Activated CD4-positive, alpha-beta T cell treated with anti-CD3 and anti-CD28 coated beads for 36 hours (primary cell): ENCODE measurements at places on chromosomes 12 and 14.

GRCh38 chr14:92951912-92952471 is 29.0 kb downstream of the CHGA start:
- peak; percentile 89 for DNase-seq
- H3K27ac ChIP-seq = no peak overlapping the region
- no peak overlapping the region for H3K4me3 ChIP-seq
- H3K4me1 ChIP-seq = peaks cover 5% of the 10 kb centered on the region
- H3K36me3 ChIP-seq = no peaks in the 10 kb centered on the region

GRCh38 chr14:91235841-91236240 is 8.7 kb downstream of the GPR68 start:
- H3K4me3 ChIP-seq = no peak overlapping the region
- no peaks in the 10 kb centered on the region for H3K27me3 ChIP-seq
- H3K27ac ChIP-seq = no peak overlapping the region
- DNase-seq = no peak
- H3K36me3 ChIP-seq = peaks cover 46% of the 10 kb centered on the region
- H3K4me1 ChIP-seq = peaks cover 67% of the 10 kb centered on the region

- no peak for DNase-seq
- no peak overlapping the region for H3K27ac ChIP-seq
- no peak overlapping the region for H3K4me3 ChIP-seq
- peaks cover 32% of the 10 kb centered on the region for H3K4me1 ChIP-seq
- H3K27me3 ChIP-seq = no peaks in the 10 kb centered on the region
These were observed 4.6 kb upstream of the ATN1 start for GRCh38 chr12:6923003-6923732.

GRCh38 chr14:104178279-104178678 is 39.9 kb downstream of the KIF26A start:
- no peaks in the 10 kb centered on the region for H3K36me3 ChIP-seq
- H3K4me1 ChIP-seq = no peaks in the 10 kb centered on the region
- H3K27me3 ChIP-seq = no peaks in the 10 kb centered on the region
- no peak overlapping the region for H3K27ac ChIP-seq
- no peak for DNase-seq

DNA sequence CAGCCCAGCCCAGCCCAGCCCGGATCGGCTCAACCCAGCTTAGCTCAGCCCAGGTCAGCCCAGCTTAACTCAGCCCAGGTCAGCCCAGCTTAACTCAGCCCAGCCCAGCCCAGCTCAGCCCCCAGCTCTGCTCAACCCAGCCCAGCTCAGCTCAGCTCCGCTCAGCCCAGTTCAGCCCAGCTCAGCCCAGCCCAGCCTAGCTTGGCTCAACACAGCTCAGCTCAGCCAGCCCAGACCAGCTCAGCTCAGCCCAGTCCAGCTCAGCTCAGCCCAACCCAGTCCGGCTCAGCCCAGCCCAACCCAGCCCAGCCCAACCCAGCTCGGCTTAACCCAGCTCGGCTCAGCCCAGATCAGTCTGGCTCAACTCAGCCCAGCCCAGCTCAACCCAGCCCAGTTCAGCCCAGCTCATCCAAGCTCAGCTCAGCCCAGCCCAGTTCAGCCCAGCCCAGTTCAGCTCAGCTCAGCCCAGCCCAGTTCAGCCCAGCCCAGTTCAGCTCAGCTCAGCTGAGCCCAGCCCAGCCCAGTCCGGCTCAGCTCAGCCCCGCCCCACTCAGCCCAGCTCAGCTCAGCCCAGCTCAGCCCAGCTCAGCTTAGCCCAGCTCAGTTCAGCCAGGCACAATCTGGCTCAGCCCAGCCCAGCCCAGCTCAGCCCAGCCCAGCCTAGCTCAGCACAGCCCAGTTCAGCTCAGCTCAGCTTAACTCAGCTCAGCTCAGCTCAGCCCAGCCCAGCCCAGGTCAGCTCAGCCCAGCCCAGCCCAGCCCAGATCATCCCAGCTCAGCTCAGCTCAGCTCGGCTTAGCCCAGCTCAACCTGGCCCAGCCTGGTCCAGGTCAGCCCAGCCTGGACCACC is 331.7 kb downstream of the TMEM121 start:
- no peaks in the 10 kb centered on the region for H3K36me3 ChIP-seq
- H3K27ac ChIP-seq = no peak overlapping the region
- peak; percentile 23 for DNase-seq

- H3K27ac ChIP-seq = no peak overlapping the region
- no peak overlapping the region for H3K4me3 ChIP-seq
- no peaks in the 10 kb centered on the region for H3K36me3 ChIP-seq
- H3K4me1 ChIP-seq = no peaks in the 10 kb centered on the region
These were observed 553.0 kb downstream of the SLC16A7 start for GRCh38 chr12:60148831-60149230.

GRCh38 chr14:104972301-104973134 is 5.7 kb downstream of the AHNAK2 start:
- H3K36me3 ChIP-seq = no peaks in the 10 kb centered on the region
- no peak overlapping the region for H3K27ac ChIP-seq
- H3K4me3 ChIP-seq = no peak overlapping the region
- H3K4me1 ChIP-seq = peaks cover 3% of the 10 kb centered on the region
- H3K27me3 ChIP-seq = peaks cover 13% of the 10 kb centered on the region

- H3K27ac ChIP-seq = peak overlapping the region; percentile 98
- no peaks in the 10 kb centered on the region for H3K27me3 ChIP-seq
- H3K4me1 ChIP-seq = peaks cover 30% of the 10 kb centered on the region
These were observed 414 bp upstream of the CDK17 start for GRCh38 chr12:96400631-96401075.
